ENCODE measurements at places on chromosomes 2 and 18.

DNA sequence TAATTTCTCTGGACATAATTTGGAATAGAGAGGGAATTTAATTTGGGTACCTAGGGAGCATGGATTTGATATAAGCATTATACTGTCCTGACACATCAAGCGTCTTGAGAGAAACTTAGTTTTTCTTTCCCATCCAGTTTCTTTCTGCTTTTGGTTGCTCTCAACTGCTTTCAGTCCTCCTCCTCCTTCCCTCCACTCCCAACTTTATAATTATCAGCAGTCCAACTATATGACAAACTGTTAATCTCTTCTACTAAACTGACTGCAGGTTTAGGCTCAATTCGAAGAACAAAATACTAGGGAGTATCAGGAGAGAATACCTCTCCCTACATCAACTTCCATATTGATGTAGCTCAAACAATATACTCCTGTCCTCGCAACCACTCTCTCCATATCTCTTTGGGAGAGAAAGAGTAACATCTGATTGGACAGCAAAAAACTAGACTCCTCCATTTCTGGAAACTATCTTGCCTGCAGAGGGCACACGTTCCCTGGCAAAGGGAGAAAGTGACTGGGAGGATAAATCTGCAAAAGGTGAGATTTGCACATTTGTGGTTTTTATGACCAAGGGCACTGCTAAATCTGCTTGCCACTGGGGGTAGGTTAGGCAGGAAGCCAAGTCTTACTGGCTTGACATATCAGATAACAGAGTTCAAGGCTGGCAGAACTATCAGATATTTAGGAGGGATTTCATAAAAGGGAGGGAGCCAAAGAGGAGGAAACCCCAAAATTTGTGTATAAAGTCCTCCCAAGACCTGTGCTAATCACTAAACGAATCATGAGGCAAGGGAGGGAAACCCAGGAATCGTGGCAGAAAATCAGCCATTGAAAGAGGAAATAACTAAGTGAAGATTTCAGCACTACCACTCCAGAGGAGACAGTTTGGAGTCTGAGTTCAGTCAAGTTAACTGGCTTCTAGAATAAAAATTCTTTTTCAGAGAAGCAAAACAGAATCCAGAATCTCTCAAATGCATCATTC, 40.0 kb downstream of the ICA1L start:
- DNase-seq: peak; percentile 64

DNA sequence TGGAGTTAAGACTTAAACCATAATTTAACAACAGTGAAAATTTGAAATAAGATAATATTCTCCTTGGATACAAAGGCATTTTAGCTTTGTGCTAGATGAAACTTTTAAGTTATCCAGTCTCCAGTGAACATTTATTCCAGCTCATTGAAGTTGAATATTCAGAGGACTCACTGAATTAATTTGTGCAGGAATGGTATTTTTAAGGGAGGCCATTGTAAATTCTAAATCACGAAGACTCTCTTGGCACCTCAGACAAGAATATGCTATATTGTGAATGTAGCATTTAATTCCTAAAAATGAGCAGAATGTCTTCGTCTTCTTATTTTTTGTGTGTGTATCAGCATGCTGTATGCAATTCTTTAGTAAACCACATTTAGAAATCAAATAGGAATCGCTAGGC, 731.7 kb upstream of the RAB6C start:
- DNase-seq: no peak

DNA sequence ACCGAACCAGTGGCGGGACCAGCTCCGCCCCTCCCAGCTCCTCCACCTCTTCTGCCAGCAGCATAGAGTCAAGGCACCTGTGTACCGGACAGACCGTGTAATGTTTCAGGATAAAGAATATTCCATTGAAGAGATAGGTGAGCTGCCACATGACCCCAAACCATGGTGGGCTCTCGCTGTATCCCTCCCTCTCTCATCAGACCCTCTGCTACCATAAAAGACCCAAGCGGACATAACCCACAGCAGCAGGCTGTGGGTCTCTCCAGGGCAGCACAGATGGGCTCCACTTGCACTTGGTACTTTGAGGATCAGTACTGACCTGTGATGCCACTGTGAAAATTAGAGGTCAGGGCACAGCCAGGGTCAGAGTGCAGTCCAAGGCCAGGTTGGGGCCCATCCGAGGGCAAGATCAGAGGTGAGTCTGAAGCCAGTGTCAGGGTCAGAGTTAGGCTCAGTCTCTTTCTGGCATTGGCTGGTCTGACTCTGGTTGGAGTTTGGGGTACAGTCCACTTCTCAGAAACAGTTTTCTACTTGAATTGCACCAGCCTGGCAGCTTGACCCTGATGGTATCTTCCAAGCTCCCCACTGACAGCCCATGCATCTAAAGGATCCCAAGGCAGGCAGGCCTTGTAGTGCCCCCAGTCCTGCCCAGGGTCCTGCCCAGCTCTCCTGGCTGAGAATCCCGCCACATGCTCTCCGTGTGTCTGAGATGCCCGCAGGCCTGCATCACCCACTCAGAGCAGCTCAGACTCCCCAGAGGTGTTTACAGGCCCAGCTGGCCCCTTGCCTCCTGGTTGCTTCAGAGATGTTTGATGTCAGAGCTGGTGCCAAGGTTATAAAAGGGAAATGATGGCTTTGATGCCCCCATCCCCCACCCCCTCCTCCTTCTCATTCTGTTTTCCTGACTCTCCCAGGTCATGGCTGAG, 212.1 kb downstream of the DYSF start:
- DNase-seq: no peak

DNA sequence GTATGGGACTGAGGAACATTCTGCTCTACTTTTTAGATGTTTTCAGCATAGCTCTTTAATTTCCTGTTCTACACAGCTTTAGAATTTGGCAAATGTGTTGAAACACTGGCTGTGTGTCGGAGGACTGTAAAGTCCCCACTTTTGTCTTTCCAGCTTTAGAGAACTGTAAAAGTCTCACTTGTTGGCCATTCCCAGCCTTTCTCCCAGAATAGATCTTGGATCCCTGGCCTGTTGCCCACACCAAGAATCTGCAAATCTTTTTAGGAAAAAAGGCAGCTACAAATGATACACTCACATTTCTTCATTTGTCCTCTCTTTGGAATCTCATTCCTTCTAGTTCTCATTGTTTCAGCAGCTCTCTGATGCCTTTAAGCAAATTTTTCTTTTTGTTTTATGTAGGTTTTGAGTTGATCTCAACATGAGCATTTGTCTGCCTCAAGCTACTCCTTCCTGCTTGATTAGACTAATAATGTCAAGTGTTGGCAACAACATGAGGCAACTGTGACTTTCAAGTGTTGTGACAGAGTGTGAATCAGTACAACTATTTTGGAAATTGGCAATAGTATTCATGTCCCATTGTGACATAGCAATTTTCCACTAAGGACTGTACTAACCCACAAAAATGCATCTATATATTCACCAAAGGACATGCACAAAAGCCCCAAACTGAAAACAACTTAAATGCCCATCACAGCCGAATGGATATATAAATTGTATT, 610.8 kb downstream of the EPHA4 start:
- no peak for DNase-seq

- no peak for DNase-seq
Observed at GRCh38 chr2:204012072-204012653, 75.6 kb downstream of the ICOS start.

DNA sequence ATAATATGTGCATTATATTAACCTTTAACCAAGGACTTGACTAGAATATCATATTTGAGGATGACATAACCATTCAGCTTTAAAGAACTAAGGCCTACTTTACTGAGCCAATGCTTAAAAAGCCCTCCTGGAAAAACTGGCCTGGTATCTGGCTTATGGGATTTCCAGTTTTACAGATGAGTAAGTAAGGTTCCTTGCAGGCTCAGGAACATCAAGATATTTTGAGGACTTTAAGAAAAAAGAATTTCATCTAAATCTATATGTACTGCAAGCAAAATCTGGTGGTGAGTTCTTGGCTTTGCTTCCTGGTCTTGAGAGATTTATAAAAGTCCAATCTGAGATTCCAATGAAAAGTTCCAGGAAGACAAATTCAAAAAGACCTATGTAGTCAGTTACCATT, 417.0 kb upstream of the NRXN1 start:
- DNase-seq: no peak

GRCh38 chr2:143955401-143956065, 564.4 kb downstream of the ZEB2 start:
- DNase-seq: no peak

- DNase-seq: no peak
Observed at GRCh38 chr2:237164474-237165042, 78.9 kb downstream of the COPS8 start.

- peak; percentile 24 for DNase-seq
Observed at GRCh38 chr2:162126527-162126926, 25.5 kb downstream of the GCG start.

DNA sequence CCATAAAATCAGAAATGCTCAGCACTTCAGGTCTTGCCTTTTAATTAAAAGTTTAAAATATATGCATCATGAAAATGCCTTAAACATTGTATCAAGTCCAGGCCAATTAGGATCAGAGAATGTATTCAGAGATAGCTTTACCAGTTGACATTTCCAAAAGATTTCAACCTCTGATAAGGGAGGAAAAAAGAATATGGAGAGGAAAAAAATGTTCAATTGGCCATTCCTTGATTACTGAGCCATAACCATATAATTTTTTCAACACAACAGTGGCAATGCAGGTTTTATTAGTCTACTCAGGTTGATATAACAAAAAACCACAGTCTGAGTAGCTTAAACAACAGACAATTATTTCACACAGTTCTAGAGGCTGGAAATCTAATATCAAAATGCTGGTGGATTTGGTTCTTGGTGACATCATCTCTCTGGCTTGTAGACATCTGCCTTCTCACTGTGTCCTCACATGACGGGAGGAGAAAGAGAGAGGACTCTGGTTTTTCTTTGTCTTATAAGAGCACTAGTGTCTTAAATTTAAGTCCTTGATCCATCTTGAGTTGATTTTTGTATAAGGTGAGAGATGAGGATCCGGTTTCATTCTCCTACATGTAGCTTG, 111.9 kb downstream of the IRS1 start:
- DNase-seq: no peak

GRCh38 chr2:7633566-7634153, 716.4 kb downstream of the RNF144A start:
- DNase-seq: no peak

GRCh38 chr2:237154082-237154638, 68.5 kb downstream of the COPS8 start:
- peak; percentile 66 for DNase-seq

GRCh38 chr2:139217641-139218040, 437.5 kb upstream of the NXPH2 start:
- no peak for DNase-seq

GRCh38 chr2:174590928-174591648, 6.5 kb downstream of the WIPF1 start:
- DNase-seq: no peak

- DNase-seq: no peak
Observed at GRCh38 chr2:237749961-237750360, 48.6 kb upstream of the RBM44 start.

- DNase-seq: no peak
Observed at GRCh38 chr18:75530566-75531211, 103.2 kb upstream of the SMIM21 start.

DNA sequence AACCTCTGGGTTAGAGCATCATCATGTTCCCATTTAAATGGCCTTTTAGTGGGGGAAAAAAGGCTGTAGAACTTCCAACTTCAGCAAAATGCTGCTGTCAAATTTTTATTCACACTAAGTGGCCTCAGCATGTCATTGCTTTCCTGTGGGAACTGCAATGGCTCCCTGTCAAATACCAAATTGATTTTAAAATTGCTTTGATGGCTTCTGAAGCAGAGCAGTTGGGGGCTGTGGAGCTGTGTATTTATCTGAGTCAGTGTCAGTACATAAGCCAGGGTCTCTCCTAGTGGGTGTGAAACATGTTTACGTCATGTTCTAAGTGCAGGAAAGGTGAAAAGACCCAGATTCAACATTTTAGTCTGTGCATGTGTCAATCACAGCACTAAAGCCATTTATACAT, 171.3 kb downstream of the CDH19 start:
- no peak for DNase-seq

- no peak for DNase-seq
Observed at GRCh38 chr2:10883801-10884478, 27.8 kb upstream of the KCNF1 start.

GRCh38 chr18:79872527-79873444, 75.0 kb downstream of the KCNG2 start:
- no peak for DNase-seq

DNA sequence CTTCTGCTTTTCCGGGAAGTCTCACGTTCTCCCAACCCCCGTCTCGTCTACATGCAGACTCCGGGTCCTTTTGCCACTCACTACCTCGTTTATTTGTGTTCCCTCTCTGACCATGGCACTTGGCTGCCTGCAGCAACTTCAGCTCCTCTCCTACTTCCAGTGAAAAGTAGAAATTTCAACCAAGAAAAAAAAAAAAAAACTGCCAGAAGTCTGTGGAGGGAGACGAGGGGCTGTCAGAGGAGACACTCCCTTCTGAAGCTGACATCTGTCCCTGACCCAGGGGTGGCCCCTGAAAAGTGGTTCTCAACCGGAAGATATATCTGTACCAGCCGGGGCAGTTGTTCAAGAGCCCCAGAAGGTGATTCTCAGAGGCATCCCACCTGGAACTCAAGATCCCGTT, 742 bp upstream of the MYO5B start:
- DNase-seq: no peak
